ENCODE measurements at places on chromosomes 3 and 15.

DNA sequence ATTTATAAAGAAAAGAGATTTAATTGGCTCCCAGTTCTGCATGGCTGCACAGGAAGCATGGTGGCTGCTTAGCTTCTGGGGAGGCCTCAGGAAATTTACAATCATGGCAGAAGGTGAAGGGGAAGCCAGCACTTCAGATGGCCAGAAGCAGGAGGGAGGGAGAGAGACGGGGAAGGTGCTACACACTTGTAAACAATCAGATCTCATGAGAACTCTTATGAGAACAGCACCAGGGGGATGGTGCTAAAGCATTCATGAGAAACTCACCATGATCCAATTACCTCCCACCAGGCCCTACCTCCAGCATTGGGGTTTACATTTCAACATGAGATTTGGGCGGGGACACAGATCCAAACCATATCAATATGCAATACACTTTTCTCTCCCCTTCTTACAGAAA is 73.7 kb downstream of the ECT2 start:
- DNase-seq = no peak

GRCh38 chr3:66555214-66555844 is 54.5 kb upstream of the LRIG1 start:
- DNase-seq = no peak

DNA sequence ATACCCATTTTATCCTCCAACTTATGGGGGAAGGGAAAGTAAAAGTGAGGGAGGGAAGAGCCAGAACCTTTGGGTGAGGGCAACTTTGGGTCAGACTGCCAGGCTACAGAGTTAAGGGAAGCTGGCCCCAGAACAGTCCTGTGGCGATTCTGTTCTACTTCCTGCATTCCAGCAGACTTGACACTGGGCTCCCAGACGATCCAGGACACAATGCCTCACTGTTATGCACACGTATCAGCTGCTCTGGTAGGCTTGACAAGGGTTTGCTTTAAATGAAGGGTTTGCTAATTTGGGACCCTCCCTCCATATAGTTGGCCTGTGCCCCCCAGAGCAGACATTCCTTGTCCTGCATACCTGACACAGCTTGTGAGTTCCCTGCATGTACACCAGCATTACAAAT is 10.7 kb downstream of the GORASP1 start:
- peak; percentile 26 for DNase-seq

DNA sequence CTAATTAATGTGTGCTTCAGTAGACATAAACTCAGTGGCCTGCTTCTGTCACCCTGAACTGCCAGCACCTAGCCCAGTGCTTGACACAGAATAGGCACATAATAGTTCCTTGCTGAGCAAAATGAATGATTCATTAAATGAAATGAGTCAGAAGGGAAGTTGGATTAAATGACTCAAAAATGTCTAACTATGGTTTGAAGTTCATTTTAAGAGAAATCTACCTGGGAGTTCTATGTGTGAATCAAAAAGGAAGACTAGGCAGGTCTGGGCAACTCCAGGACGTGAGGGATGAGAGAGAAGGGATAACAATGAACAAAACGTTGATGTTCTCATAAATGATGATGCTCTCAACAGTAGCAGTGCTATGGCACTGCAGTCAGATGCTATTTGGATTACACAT is 175.0 kb downstream of the CFAP20DC start:
- no peak for DNase-seq

- DNase-seq = no peak
These were observed 24.9 kb downstream of the POMGNT2 start for GRCh38 chr3:43080726-43081568.

DNA sequence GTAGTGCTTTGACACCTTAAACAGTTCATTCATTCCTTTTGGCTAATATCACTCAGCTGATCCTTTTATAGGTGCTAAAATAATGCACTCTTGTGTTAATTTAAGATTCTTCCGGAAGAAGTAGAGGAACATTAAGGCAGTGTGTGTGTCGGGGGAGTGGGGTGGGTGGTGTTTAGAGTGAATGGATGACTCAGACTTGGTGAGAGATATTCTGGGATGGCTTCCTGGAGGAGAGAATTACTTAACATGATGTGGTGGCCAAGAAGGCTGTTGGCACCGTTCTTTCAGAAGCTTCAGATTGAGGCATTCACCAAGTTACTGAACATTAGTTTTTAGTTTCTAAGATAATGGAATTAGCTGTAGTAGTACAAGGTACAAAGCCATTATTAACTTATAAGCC is 125.6 kb upstream of the ROPN1 start:
- no peak for DNase-seq

DNA sequence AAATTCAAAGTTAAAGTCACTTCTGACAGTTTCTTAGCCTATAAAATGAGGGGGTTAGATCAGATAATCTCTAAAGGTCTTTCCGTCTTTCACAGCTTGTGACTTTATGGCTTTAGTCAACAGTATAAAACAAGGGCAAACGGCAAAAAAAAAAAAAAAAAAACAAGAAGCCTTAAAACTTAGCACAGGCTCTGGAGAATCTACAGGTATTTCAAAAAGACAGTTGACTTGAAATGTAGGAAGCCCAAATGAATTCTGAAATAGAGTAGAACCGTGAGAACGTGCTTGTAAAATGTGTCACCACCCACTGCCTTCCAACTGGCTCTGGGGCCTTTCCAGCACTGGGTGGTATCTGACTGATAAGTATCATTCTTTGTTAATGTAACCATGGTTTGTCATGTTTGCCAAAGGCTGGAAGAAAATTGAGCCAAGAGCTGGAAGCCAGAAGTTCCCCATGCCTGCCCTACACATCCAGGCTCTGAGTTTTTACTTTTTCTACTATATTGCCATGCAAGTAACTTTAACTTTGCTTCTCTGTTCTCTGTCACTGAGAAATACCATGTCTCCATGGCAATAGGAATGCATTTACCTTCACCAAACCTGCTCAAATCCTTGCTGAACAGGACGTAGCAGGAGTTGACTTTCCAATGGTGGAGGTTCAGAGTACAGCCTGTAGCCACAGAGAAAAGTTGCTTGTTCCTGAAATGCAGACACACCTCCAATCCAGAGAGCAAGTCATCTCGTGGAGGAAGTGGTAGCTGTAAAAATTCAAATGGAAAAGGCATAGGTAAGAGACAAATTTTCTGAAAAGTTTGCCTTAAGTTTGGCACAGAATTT is 35.8 kb upstream of the THSD4 start:
- DNase-seq = no peak

GRCh38 chr15:85910834-85911233 is 116.1 kb upstream of the KLHL25 start:
- DNase-seq = no peak

GRCh38 chr3:17187589-17188184 is 302.9 kb downstream of the PLCL2 start:
- no peak for DNase-seq

DNA sequence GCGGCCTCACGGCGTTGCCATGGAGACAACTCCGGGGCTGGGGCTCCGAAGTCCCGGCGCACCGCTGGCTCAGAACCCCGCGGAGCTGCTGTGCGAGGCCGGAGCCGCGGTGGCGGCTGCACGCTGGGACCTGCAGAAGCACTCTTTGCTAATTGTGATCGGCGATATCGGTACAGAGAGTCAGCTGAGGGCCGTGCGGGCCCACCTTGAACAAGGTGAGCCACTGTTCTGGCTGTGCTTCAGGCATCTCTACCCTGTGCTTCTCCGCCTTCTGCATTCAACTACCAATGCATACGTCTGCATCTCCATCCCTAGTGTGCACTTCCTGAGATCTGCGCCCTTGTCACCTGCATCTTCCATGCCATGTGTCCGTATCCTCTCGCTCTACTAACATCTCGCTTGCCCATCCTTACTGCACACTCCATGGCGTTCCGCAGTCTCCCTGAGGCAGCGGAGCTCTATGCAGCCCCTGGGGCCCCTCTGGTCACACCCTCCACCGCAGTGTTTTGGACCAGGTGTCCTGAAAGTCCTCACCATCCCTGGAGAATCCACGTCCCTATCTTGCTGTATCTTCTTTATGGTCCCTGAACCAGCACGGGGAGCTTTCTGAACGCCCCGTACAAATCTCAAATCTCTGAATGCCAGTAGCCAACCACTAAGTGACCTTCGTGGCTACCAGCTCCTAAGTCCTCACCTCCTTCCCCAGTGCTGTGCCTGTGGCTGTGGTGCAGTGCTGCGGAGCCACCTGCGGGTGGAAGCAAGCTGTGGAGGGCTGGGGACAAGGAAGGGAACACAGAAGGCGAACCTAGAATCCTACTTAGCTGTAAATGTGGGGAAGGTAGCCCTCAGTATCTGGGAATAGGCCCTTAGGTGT is 6.2 kb upstream of the MAP1A start:
- no peak for DNase-seq

GRCh38 chr15:61820951-61821350 is 239.3 kb downstream of the VPS13C start:
- DNase-seq = no peak

Data from hypothalamus (tissue), 51 donors.